Activated effector memory CD4-positive, alpha-beta T cell treated with Interleukin-2 at 50 U/mL for 16 hours (primary cell): ENCODE measurements at places on chromosomes 6 and 20.

DNA sequence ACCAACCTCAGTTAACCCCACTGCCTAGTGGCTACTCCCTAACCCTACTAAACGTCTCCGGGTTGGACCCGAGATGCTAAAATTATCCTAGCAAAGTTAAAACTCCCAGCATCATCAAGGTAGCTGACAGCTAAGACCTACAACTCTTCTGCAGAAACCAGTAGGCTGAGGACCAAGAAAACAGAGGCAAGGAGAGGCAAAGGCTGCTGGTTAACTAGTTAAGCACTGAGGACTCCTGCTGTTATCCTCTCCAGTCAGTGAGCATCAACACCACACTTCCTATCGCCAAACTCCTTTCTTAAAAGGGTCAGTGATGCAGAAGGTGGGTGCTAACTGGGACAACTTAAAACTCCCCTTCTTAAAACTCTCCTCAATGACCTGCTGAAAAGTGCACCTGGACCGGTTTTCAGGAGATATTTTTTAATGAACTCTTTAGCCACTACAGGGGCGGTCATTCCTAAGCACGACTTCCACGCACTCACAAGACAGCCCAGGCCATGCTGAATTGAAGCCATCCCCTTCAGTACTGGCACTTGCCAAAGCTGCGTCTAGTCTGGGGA, 1.7 kb downstream of the TRERF1 start:
- no peak for DNase-seq

GRCh38 chr20:38854654-38855066, 49.2 kb downstream of the PPP1R16B start:
- DNase-seq, result no peak

- DNase-seq, result no peak
These were observed 308.1 kb downstream of the KHDRBS2 start for GRCh38 chr6:61977947-61978346.

- DNase-seq, result no peak
These were observed 2.8 kb upstream of the LIME1 start for GRCh38 chr20:63733579-63734081.

DNA sequence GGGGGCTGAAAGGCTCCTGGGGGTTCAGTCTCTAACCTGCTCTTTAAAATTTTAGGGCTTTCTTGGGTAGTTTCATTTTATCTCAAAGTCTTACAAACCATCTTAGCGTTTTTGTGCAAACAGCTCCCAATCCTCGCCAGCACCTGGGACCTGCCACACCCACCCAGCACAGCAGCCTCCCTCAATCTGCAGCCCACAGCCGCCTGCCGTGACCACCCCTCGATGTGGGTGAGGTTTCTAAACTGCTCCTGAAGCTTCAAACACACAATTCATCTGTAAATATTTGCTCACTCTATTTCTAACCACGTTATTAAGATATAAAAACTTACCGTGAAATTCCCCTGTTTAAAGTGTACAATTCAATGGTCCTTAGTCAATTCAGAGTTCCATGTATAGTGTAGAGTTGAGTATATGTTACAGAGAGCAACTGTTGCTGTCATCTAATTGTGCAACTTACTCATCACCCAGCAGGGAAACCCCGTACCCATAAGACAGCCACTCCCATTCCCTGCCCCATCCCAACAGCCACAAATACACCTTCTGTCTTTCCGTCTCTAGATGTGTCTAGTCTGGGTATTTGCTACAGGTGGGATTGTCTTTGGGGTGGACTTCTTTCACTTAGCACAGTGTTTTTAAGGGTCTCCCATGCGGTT, 381.0 kb downstream of the TAF4 start:
- no peak for DNase-seq

DNA sequence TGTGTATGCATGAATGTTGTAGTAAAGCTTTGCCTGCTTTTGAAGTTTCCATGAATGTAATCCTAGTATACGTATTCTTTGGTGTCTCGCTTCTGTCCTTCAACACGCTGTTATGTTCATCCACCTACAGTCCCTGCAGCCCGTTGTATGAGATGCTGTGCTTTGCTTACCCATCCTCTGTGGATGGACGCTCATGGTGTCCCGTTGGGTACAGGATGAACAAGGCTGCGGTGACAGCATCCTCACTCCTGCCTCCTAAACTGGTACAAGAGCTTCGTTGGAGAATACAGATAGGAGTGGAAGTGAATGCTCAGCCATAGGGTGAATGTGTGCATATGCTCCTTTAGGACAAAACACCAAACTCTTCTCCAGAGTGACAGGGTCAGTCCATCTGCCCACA, 366.2 kb downstream of the ZFAND3 start:
- no peak for DNase-seq

DNA sequence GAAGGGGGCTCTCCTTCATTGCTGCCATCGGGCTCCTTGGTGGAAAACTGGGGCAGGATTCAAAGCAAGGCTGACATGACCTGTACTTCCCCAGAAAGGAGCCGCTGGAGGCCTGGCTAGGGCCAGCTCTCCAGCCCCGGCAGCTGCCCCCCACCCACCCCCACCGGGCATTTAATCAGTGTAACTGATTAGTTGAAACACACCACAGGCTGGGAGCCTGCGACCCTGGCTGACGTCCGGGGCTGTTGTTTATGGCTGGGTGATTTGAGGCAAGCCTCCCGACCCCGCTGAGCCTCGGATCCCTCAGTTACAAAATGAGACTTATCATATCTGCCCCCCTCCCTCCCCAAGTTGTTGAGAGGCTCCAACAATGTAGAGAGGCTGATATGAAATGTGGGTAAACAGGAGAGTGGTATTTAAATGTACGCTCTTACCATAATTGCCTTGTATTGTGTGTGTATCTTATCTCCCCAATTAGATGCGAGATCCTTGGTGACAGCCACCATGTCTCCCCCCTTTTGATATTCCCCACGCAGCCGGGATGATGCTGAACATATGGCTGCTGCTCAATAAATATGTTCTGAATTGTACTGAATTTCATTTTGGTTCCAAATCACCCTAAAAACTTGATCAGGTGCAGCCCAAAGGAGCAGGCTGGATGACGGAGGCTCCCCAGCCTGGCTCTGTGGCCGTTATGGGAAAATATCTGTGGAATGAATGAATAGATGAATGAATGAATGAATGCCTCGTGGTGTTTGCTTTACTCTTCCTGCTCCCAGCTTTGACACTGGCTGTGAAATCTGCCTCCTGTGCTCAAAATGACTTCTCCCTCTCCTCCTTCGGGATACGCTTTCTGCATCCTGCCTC, 31.8 kb upstream of the APCDD1L start:
- DNase-seq, result no peak

GRCh38 chr6:143098054-143098671, 37.5 kb downstream of the AIG1 start:
- DNase-seq, result no peak

DNA sequence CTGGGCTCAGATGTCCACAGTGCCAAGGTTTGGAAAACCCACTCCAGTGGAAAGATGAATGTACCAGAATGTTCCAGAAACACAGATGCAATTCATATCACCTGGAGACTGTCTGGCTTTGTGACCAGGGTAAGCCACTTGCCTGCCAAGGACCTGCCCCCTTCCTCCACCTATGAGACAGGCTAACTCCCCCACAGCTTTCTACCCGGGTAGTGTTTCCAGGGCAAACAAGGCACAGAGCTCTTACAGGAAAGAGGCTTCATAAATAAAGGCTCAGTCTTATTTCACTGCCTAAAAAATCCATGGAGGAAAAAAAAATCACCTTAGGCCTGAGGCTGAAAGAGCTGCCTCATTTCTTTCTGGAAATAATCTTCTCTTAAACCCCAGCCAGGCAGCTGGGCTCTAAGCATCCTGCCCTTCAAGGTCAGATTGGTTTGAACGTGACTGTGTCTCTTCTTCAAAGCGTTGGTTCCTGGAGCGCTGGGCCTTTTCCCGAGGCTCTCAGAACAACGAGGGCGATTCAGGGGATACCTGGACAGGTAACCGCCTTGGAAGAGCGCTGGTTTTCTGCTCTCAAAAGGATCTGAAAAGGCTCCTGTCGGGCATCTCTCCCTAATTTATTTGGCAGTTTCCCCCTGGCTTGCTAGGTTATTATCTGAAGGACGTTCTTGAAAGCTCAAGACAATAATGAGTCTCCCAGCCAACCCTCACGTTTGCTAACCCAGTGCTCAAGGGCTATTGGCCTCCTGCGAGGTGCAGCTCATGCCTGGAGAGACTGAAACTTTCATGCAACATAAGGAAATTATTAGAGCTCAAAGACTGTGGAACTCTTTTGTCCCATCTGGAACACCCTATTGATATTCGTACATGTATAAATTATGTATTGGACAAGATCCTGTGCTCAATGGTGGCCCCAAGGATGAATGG, 199.2 kb upstream of the PMEPA1 start:
- no peak for DNase-seq
